Thymus (tissue), 14 donors: ENCODE measurements at places on chromosomes 2 and 18. TPM values are rescaled to one million over a fixed set of nuclear protein-coding genes. Genes with fewer than 3 reads are reported as not detected.

DNA sequence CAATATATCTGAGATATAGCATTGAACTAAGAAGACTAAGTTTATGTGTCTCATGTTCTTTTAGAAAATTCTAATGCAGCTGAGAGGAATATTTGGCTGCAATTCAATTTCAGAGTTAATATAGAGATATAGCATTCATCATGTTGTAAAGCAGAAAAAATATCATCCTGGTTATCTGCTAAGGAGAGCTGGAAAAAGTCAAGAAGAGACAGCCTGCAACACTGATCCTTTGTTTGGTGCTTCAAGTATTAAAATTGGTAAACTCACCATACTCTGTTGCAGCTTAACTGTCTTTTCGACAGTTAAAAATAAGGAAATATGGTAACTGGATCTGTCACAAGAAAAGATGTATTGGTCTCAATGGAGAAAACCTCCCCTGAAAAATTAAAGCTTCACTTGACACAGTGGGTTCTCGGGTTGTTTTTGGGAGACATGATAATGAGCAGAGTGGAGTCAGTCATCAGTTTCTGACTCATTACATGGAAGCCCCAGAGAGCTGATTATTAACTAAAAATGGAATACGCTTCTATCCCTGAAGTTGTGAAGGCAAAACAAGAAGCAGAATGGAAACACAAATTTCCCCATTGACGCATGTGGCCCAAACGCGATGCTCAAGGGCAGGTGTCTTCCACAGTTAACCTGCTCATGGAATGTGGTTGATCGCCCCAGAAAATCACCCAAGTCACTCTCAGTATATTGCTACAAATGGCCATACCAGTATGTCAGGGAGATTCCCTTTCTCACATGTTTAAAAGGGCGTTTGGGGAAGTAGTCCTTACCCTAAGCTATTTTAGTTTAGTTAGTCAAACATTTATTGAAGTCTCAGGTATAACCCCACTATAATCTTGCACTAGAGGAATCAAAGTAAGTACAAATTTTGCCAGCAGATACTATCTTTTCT, 8.2 kb downstream of the BCL2 start:
- DNase-seq, result no peak
- no peak overlapping the region for H3K4me3 ChIP-seq
- peaks cover 5% of the 10 kb centered on the region for H3K4me1 ChIP-seq
- H3K27ac ChIP-seq, result no peak overlapping the region
- no peaks in the 10 kb centered on the region for H3K27me3 ChIP-seq
- H3K36me3 ChIP-seq, result peaks cover 3% of the 10 kb centered on the region

DNA sequence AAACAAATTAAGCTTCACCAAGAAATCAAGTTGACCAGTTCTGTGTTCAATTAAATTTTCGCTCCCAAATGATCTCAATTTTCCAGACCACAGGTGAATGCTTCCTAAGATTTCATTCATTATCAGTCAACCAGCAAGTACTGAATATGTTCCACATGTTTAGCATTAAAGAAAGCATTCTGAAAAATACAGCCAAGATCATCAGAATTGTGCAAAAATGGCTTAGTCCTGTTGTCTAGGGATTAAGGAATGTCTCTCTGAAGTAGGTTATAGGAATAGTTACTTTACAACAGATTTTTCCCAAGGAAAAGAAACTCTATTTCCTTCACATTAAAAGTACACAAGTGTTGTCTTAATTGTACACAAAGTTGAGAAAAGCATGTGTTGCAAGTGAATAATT, 69.2 kb downstream of the NRXN1 start:
- H3K36me3 ChIP-seq, result no peaks in the 10 kb centered on the region
- H3K27ac ChIP-seq, result no peak overlapping the region
- H3K4me3 ChIP-seq, result no peak overlapping the region
- no peaks in the 10 kb centered on the region for H3K27me3 ChIP-seq
- no peak for DNase-seq

DNA sequence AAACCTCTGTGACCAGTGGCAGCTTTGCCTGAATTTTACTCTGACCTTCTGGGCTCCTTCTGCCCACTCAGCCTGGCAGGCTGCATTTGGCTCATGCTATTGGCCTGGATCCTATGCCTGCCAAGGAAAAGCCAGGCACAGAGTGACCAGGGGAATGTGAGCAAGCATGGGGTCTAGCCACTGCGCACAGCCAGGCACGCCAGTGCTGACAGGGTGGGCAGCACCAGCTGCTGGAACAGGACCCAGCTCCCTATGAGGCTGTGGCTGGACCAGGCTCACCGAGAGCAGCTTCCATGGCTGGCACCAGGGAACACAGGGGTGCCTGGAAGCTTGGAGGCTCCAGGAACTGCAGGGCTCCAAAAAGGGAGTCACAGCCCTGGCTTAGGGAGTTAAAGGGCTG, 311.5 kb upstream of the SYT4 start:
- H3K36me3 ChIP-seq, result no peaks in the 10 kb centered on the region
- H3K4me1 ChIP-seq, result no peaks in the 10 kb centered on the region
- H3K4me3 ChIP-seq, result no peak overlapping the region
- no peak overlapping the region for H3K27ac ChIP-seq
- no peaks in the 10 kb centered on the region for H3K27me3 ChIP-seq

DNA sequence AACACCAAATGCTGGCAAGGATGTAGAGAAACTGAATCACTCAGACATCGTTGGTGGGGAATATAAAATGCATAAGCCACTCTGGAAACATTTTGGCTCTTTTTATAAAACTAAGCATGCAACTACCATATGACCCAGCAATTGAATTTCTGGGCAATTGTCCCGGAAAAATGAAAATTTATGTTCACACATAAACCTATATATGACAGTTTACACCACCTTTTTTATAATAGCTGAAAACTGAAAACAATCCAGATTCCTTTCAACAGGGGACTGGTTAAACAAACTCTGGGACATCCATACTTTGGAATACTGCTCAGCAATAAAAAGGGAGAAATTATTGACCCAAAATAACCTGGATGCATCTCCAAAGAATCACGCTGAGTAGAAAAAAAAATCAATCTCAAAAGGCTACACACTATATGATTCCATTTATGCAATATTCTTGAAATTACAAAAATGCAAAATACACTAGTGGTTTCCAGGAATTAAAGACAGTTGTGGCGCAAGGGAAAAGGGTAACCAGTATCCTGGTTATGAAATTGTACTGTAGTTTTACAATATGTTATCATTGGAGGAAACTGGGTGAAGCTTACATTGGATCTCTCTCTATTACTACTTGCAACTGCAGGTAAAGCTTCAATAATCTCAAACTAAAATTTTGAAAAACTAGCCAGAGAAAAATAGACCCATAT, 130.2 kb upstream of the PID1 start:
- no peaks in the 10 kb centered on the region for H3K27me3 ChIP-seq
- H3K4me1 ChIP-seq, result no peaks in the 10 kb centered on the region
- DNase-seq, result no peak
- H3K4me3 ChIP-seq, result no peak overlapping the region

GRCh38 chr2:218710334-218710686, 325 bp upstream of the TTLL4 start:
- H3K27ac ChIP-seq, result no peak overlapping the region
- H3K4me3 ChIP-seq, result peak overlapping the region; percentile 72
- no peaks in the 10 kb centered on the region for H3K27me3 ChIP-seq
- no peak for DNase-seq

DNA sequence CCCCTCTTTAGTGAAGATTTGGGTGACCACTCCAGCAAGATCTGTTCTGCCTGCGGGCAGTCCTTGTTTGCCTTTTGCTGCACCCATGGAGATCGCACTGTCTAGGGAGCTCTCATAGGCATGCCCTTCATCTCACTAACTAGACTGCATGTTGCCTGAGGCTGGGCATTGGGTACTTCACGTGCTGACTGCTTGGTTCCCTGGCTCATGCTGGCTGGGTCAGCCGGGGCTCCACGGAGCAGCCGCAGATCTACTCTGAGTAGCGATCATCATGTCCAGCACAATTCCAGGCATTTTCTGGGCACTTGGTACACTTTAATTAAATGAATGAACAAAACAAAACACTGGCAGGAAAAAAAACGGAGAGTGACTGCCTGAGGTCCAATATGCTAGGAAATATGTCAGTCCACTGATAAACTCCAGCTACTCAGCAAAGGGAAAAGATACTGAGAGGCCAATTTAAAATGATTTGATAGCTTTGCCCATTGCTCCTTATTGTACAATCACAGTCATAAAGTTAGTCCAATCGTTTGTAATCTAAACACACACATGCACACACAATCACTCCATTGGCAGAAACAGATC, 220.3 kb downstream of the C1D start:
- no peak overlapping the region for H3K4me3 ChIP-seq
- H3K36me3 ChIP-seq, result no peaks in the 10 kb centered on the region
- H3K27ac ChIP-seq, result no peak overlapping the region
- no peaks in the 10 kb centered on the region for H3K4me1 ChIP-seq
- DNase-seq, result no peak

DNA sequence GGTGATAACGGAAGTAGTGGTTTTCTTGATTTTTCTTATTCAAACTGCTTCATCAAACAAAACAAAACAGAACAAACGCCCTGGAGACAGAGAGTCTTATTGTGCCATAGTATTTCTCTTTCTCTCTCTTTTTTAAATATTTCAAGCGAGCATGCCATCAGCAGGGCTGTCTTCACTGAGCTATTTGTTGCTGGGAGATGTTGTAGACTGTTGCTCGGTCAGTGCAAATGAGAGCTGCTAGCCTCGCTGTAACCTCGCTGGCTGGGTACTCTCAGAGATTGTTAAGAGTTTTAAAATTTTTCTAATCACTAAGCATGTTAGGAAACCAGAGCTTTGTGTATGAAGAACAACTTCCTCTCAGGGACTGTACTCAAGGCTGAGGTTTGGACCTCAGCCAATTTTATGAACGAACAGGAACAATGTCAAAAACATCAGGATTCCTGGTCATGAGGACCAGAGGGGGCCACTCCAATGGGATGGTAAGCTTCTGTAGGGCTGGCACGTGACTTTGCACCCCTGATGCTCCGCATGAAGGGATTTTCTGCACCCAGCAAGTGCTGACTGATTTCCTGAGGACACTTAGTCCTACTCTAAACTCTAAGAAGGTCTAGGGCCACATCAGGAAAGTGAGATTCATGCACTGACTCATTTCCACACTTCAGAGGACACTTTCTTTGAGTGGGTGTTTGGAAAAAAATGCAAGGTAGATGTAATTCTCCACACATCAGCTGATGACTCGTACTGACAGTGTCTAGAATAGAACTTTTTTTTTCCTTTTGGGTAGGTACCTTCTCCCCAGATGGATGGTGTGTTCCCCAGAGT, 59.8 kb upstream of the IL1R1 start:
- peaks cover 6% of the 10 kb centered on the region for H3K4me1 ChIP-seq
- DNase-seq, result peak; percentile 25
- H3K27ac ChIP-seq, result peak overlapping the region; percentile 13
- H3K4me3 ChIP-seq, result no peak overlapping the region
- no peaks in the 10 kb centered on the region for H3K27me3 ChIP-seq

DNA sequence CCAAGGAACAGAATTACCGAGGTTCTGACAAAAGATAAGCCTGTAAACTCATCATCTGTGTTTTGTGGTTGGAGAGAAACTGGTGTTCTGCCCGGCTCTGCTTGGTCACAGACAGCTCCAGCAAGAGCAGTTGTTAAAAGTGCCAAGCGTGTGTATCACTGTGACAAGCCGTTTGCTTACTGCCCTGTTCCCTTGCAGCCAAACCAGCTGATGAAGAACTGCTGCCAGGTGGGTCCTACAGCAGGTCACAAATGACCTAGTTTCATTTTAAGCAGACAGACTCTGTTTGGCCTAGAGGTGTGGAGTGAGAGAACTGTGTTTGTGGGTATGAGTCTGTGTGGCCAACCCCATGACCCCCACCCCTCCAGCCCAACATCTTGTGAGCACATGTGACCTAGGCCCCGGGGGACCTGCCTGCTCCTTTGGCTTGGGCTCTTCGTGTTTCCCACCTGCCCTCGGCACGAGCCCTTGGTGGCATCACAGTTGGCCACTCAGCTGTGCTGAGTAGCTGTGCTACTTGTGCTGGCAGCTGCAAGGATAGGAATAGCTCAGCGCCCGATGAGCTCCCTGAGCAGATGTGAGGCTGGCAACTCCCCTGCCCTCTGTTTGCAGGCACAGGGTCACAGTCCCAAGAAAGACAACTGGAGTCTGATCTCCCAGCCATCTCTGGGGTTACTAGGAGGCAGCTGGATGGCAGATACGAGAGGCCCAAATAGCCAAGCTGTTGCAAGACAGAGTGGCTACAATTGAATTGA, 9.7 kb downstream of the OXER1 start:
- H3K27ac ChIP-seq, result peak overlapping the region; percentile 35
- H3K27me3 ChIP-seq, result no peaks in the 10 kb centered on the region
- H3K4me1 ChIP-seq, result peaks cover 40% of the 10 kb centered on the region
- peak; percentile 39 for DNase-seq

- H3K27ac ChIP-seq, result no peak overlapping the region
- no peak overlapping the region for H3K4me3 ChIP-seq
- no peaks in the 10 kb centered on the region for H3K4me1 ChIP-seq
- DNase-seq, result no peak
- H3K27me3 ChIP-seq, result no peaks in the 10 kb centered on the region
Measured at GRCh38 chr2:126627643-126628042, 28.3 kb upstream of the GYPC start.

DNA sequence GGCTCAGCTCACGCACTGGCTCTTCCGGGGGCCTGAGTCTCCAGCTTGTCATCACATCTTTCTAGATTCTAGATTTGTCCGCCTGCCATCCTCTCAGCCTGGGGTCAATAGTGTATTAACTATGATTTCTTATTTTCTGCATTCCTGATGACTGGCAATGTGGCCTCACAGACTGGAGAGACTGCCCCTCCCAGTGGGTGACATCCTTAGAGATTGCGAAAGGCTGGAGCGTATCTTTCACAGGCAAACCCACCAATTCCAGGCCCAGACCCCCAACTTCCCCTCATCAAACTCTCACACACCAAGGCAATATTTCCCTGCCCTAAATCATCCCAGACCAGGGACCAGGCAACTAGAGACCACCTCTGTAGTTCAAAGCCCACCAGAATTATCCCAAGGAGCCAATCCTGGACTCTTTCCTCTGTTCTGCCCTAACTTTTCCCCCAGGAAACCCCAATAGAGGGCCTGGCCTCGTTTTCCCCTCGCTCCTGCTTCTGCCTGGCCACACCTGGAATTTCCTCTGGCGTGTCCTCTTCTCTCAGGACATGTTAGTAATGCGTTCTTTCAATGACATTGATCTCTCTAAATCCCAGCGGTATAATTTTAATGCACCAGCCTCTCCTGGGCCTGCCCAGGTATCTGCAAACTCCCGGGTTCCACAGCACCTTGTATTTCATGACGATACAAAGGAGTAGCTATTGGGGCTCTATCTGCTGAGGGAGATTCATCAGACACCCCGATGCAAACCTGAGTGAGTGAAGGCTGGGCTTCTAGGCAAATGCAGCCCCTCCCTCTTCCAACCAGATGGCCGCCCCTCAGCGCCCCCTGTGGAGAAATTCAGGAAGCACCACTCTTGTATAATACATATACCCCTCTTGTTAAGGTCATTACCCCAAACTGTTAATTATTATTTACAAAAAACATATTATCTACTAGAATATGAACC, 2.4 kb upstream of the KCNF1 start:
- no peak overlapping the region for H3K4me3 ChIP-seq
- peaks cover 51% of the 10 kb centered on the region for H3K27me3 ChIP-seq
- no peak for DNase-seq
- peaks cover 9% of the 10 kb centered on the region for H3K4me1 ChIP-seq
- H3K27ac ChIP-seq, result no peak overlapping the region
- H3K36me3 ChIP-seq, result no peaks in the 10 kb centered on the region

Gene TMEM150A
- 2.3 TPM for total RNA-seq

Gene MPPE1
- total RNA-seq, result 30.8 TPM

Gene RAB27B
- total RNA-seq, result 1.5 TPM

Gene KCNIP3
- 21.4 TPM for total RNA-seq

Gene FSHR
- total RNA-seq, result not detected
